ENCODE measurements at places on chromosomes 16 and 17.
A peak's percentile ranks its signal among the peaks of the same experiment; 100 is the strongest.

- DNase-seq: no peak
Measured at GRCh38 chr17:54883939-54884338, 16.7 kb upstream of the TOM1L1 start.

DNA sequence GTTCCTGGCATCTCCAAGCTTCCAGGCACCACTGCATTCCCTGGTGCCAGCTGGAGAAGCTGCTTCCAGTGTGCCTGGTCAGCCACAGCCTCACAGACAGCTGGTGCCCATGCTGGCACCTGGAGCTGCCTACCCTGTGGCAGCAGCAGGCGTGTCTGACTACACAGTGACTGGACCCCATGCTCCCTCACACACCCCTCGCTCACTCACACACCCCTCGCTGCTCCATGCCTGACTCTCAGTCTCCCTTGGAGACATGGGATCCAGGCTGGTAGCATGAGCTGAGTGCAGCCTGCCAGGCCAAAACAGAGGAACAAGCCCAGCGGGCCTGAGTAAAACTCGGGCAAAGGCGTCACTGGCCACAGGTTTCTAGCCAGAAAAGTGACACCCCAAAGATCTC lies 59.1 kb upstream of the SMIM36 start:
- no peak for DNase-seq

DNA sequence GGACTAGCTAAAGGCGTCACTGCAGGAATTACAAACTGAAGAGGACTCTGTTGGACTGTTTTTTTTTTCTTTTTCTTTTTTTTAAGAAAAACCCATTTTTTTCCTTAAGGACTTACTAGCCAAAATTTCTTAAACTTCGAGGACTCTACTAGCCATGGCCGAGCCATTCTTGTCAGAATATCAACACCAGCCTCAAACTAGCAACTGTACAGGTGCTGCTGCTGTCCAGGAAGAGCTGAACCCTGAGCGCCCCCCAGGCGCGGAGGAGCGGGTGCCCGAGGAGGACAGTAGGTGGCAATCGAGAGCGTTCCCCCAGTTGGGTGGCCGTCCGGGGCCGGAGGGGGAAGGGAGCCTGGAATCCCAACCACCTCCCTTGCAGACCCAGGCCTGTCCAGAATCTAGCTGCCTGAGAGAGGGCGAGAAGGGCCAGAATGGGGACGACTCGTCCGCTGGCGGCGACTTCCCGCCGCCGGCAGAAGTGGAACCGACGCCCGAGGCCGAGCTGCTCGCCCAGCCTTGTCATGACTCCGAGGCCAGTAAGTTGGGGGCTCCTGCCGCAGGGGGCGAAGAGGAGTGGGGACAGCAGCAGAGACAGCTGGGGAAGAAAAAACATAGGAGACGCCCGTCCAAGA lies 878 bp downstream of the HEXIM1 start:
- DNase-seq: peak; percentile 72

GRCh38 chr17:76529224-76530094 lies 8.1 kb downstream of the CYGB start:
- DNase-seq: peak; percentile 98

GRCh38 chr16:85718682-85719081 lies 29.9 kb upstream of the GINS2 start:
- DNase-seq: no peak

- no peak for DNase-seq
Measured at GRCh38 chr17:29617125-29617480, 5.6 kb downstream of the CORO6 start.

GRCh38 chr16:48491517-48491916 lies 106.3 kb upstream of the SIAH1 start:
- DNase-seq: peak; percentile 19

DNA sequence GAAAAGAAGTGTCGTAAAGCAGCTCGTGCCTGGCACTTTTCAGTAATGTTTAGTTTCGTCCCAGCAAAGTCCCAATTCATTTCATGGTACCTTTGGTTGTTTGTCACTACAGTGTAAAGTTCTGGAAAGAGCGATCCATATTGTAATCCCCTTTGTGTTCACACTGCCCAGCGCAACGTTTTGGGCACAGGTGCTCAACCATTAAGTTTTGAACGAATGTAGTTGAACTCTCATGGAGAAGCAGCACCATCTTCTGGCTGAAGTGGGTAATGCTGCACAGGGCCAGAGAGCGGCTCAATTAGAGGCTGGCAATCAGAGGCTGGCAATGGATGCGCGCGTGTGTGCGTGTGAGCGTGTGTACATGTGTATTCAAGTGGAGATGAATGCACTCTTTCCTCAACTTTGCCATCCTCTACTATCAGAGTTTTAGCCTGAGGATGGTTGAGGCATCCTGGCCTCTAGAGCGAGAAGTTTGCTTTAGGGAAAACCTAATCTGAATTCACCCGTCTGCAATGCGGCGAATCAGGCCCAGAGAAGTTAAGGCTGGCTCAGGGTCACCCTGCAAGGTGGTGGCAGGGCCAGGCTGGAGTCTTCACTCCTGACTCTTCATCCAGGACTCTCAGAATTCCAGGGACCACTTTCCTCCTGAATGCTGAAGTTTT lies 29.9 kb downstream of the DYNLL2 start:
- DNase-seq: peak; percentile 36

GRCh38 chr16:79061181-79061580 lies 539.4 kb downstream of the MAF start:
- DNase-seq: no peak

GRCh38 chr17:8871081-8871581 lies 3.7 kb upstream of the PIK3R6 start:
- DNase-seq: no peak

DNA sequence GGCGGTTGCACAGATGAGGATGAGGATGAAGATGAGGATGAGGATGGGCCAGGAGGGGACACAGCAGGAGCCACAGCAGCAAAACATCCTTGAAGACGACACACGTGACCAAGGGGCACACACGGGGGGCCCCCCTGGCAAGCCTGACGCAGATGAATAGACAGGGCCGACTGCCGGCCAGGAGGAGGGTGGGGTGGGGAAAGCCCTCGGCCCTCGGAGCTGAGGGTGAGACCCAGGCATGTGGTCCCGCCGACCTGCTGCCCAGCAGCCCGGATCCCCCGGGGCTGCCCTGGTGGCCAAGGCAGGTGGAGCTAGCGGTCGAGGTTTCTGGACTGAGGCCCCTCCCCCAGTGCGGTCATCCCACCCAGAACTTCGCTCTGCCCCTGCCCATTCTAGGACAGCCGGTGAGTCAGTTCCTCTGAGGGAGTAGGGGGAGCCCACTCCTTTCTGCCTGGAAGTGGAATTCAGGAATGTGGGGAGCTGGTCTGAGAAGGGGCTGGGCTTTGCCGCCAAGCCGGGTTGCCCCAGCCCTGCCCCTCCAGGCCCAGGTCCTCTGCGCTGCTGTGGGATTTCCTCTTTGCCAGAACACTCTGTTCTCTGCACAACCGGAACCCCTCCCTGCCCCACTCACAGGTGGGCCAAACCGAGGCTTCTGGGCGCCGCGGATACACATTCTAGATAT lies 9.9 kb downstream of the CYGB start:
- peak; percentile 76 for DNase-seq

DNA sequence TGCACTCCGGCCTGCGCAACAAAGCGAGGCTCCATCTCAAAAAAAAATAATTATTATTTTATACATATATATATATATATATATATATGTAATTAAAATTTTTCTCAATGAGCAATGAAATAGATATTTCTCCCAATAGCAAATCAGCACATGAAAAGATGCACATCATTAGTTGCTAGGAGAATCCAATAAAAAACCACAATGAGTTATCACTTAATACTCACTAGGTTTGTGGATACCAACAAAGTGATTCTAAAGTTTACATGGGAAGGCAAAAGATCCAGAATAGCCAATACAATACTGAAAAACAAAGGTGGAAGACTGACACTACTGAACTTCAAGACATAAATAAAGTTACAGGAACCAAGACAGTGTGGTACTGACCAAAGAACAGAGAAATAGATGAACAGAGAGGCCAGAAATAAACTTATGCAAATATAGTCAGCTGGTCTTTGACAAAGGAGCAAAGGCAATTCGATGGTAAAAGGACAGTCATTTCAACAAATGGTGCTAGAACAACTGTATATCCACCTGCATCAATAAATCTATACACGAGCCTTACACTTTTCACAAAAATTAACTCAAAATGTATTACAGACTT lies 13.6 kb downstream of the SMG6 start:
- DNase-seq: no peak

DNA sequence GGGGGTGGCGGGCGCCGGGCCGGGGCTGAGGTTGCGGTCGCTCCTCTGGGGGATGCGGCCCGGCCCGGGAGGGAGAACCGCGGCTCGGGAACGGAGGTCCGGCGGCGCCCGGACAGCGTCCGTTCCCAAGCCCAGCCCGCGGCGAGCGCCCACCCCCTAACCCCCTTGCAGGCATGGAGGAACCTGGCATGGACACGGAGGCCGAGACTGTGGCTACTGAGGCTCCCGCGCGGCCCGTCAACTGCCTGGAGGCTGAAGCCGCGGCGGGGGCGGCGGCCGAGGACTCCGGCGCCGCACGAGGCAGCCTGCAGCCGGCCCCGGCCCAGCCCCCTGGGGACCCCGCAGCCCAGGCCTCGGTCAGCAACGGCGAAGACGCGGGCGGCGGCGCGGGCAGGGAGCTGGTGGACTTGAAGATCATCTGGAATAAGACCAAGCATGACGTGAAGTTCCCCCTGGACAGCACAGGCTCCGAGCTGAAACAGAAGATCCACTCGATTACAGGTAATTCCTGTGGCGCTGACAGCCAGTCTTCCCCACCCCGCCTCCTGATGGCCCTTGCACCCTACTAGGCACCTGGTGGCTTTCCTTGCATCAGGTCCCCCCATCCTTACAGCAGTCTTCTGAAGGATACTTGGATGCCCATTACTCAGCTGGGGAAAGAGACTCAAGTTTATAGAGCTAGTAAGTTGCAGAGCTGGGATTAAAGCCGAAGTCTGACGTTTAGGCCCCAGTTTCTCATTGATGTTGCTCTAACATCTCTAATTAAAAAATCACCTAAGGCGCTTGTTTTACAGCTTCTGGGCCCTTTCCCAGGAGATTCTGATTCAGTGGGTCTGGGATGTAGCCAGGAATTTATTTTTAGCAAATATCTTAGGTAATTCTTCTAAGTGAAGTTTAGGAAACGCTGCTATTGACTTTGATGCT lies 514 bp downstream of the UBFD1 start:
- no peak for DNase-seq

- no peak for DNase-seq
Measured at GRCh38 chr16:54034684-54035083, 251.9 kb downstream of the IRX3 start.

DNA sequence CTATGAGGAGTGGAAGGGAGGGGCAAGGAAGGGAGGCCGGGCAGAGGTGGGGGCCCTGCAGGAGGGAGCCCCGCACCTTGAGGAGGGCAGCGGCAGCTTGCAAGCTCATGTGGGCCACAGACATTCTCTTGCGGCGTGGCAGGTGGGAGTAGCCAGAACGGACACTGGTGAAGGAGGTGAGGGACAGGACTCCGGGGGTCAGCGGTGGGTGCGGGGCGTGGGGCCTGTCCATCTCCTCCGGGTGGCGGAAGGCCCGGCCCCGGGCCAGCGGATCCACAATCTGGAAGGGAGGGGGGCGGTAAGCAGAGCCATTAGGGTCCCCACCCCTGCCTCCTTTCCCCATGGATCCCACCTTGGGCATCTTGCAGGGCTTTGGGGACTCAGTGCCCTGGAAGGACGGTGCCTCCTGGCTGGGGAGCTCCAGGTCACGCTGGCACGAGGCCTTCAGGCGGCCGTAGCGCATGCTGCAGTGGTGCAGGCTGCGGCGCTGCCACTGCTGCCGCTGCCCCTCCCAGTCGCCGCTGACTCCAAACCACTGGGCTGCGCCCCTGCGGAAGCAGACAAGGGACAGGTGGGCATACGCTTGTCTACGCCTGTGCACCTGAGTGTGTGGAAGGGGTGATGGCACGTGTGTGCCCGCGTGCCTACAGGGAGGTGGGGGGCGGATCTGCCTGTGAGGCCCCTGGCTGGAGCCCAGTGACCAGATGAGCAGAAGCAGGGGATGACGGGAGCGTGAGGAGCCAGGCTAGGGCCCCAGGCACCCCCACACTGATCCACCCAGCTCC lies 11.5 kb downstream of the AANAT start:
- no peak for DNase-seq
